ENCODE measurements at places on chromosomes 12 and 14.

GRCh38 chr12:114670291-114670980 lies 13.5 kb downstream of the TBX3 start:
- DNase-seq: no peak

DNA sequence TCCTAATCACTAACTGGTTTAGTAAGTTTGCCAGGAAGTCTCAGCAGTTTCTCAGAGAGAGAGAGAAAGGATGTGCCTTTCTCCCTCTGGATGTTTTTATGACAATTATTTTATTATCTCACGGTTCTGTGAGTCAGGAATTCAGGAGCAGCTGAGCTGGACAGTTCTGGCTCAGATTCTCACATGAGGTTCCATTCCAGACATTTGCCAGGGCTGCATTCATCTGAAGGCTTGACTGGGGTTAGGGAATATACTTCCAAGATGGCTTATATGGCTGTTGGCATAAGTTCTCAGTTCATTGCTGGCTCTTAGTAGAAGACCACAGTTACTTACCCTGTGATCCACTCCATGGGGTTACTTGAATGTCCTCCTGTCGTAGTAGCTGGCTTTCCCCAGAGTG lies 101.2 kb upstream of the ATF7IP start:
- no peak for DNase-seq

DNA sequence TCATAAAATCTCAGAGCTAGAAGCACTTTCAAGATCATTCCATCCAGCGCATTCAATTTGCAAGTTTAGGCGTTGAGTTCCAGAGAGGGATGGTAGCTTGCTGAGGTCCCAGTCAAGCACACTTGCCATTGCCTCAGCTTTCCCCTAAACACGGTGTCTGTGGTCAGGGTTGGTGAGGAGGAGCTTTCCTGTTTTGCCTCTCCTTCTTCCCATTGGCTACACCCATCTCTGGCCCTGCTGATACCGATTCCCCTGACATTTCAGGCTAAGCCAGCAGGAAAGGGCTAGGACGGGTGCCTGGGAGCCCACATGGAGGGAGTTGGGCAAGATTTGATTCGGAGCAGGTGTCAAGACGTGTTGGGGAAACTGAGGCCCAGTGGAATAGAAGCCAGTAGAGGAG lies 9.1 kb downstream of the NFATC4 start:
- DNase-seq: no peak

GRCh38 chr12:88420457-88420856 lies 159.8 kb downstream of the KITLG start:
- no peak for DNase-seq

- DNase-seq: no peak
Measured at GRCh38 chr14:61671082-61671481, 24.2 kb upstream of the HIF1A start.

- no peak for DNase-seq
Measured at GRCh38 chr12:109940339-109940923, 40.4 kb downstream of the TCHP start.

- DNase-seq: no peak
Measured at GRCh38 chr12:93946542-93947150, 201.7 kb upstream of the PLXNC1 start.

DNA sequence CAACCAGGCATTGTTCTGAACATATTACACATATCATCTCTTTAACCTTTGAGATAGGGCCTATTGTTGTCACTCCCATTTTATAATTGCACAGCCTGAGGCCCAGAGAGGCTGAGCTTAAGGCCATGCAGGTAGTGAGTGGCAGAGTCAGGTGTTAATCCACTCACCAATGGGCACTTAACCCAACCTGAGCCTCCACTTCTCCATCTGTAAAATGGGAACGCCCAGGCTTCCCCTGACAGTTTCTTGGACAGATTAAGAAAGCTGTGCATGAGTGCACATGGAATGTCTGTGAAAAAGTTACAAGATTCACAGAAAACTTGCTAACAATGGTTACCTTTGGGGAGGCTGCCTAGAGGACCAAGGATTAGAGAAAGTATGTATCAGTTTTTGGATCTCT lies 32.9 kb downstream of the ESRRB start:
- no peak for DNase-seq

- no peak for DNase-seq
Measured at GRCh38 chr14:79665556-79665955, 545.7 kb downstream of the DIO2 start.

DNA sequence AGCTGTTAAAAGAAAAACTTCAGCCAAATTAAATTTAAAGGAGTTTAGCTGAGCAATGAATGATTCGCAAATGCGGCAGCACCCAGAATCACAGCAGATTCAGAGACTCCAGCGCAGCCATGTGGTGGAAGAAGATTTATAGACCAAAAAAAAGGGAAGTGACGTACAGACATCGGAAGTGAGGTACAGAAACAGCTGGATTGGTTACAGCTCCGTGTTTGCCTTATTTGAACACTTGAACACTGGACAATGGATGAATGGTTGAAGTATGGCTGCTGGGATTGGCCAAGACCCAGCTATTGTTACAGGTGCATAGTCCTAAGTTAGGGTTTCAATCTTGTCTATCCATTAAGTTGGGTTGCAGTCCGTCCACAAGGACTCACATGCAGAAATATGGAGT lies 42.6 kb downstream of the GALNT8 start:
- no peak for DNase-seq

GRCh38 chr12:120252071-120252906 lies 13.2 kb downstream of the PXN start:
- DNase-seq: no peak

GRCh38 chr12:81088221-81088620 lies 10.3 kb downstream of the ACSS3 start:
- no peak for DNase-seq

GRCh38 chr12:86683568-86684304 lies 427.5 kb upstream of the MGAT4C start:
- no peak for DNase-seq

GRCh38 chr14:92938235-92938875 lies 15.4 kb downstream of the CHGA start:
- DNase-seq: no peak

GRCh38 chr12:11649413-11650285 lies at the start of gene ETV6:
Gene ETV6, plus strand, starts transcription at chr12:11649674. Its CDS starts 454 bp downstream, at chr12:11650128.
- DNase-seq: peak; percentile 60

DNA sequence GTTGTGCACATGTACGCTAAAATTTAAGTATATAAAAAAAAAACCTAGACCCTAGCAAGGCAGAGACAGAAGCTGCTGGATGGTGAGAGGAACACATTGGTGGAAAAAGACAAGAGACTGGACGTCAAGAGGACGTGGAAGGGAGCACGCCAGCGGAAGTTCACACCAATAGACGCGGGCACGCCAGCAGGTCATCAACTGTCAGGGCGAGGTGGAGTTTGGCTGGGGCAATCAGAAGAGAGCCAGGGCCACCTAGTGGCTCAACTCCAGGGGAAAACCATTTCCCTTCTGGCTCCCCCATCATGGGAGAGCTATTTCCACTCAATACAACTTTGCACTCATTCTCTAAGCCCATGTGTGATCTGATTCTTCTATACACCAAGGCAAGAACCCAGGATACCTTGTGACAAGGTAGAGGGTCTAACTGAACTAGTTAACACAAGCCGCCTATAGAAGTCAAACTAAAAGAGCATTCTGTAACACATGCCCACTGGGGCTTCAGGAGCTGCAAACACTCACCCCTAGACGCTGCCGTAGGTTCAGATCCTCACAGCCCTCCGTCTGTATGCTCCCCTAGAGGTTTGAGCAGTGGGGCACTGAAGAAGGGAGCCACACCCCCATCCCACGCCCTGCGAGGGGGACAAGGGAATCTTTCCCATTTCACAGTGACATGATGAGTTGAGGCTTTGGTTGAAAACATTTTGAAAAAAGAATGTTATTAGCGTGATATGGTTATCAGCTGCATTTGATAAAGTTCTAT lies 702.7 kb downstream of the TMTC2 start:
- DNase-seq: no peak

DNA sequence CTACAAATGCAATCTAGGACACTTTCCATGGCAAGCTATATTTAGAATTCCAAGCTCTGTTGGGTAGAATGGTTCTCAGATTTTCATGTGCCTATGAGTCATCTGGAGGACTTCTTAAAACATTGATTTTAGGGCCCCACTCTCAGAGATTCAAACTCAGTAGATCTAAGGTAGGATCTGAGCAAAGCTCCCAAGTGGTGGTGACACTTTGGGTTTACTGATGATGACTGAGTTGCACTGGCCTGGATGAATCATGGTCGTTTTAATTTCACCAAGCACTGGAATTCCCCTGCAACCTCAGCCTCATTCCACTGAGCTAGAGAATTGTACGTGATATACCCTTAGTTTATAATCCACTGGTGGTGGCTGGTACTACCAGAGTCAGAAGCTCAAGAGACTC lies 86.5 kb downstream of the PPM1H start:
- no peak for DNase-seq

DNA sequence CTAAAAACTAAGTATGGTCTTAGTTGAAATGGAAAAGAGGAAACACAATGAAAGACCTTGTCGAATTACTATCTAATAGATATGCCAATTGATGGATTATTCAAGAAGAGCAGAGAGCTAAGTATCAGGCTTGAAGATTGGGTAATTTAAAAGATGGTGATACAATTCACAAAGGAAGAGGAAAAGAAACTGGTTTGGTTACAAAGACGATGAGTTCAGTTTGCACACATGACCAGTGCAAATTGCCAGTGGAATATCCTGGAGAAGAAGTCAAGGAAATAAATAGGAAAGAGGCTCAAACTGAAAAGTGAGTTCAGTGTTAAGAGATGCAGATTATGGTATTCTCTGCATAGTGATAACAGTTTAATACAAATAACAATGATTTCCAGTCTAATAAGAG lies 2.5 kb upstream of the RAP1B start:
- no peak for DNase-seq

- no peak for DNase-seq
Measured at GRCh38 chr12:102685841-102686240, 205.5 kb upstream of the IGF1 start.

DNA sequence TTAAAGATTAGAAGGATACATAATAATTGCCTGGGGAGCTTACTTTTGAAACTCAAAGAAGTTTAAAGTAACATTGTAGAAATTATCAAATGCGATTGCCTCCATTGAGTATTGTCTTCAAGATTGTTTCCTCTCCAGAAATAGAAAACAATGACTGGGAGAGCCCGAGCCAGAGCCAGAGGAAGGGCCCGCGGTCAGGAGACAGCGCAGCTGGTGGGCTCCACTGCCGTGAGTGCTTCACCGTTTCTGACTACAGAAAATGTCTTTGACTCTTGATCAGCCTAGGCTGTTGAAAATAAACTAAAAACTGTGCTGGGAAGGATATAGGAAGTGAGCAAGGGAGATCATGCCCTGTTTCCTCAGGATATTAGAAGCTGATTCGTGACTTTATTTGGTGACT lies 4.8 kb downstream of the PIWIL1 start:
- DNase-seq: no peak

GRCh38 chr14:68020493-68020892 lies 200.9 kb downstream of the RAD51B start:
- no peak for DNase-seq

GRCh38 chr12:113134521-113134951 lies 1.0 kb downstream of the RASAL1 start:
- no peak for DNase-seq

GRCh38 chr12:104569346-104570173 lies 112.8 kb downstream of the CHST11 start:
- DNase-seq: no peak

DNA sequence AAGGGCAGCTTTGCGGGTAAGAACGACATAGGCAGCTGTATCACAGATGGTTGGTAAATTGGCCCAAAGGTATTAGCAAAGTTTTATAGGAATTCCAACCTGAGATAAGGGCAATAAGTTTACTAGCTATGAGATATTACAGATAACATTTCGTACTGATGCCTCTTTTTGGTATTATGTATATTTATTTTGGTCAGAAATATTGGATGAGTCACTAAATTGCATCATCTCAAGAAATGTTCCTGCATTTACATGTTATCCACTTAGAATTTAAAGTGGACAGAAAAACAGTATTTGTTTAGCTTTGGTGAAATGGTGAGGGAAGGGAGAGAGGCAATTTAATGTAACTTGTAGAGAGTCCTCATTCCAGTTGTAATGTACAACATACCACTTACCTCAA lies 65.1 kb upstream of the PZP start:
- DNase-seq: no peak

DNA sequence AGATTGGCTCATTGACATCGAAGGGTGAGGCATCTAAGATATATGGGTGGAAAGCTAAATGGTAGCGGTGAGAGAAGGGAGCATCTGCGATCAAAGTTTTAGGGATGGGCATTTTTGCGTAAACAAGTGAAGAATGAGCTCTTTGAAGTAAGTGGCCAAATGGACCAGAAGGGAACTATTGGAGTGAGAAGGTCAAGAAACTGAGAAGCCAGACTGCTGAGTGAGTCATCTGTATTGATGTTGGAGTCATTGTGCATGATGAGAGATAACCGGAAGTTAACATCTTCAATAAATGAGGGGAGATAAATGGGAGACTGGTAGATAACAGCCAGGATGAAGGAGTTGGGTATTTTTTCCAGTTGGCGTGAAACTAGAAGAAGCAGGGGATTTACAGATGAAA lies 271.9 kb upstream of the PDE3A start:
- DNase-seq: no peak

DNA sequence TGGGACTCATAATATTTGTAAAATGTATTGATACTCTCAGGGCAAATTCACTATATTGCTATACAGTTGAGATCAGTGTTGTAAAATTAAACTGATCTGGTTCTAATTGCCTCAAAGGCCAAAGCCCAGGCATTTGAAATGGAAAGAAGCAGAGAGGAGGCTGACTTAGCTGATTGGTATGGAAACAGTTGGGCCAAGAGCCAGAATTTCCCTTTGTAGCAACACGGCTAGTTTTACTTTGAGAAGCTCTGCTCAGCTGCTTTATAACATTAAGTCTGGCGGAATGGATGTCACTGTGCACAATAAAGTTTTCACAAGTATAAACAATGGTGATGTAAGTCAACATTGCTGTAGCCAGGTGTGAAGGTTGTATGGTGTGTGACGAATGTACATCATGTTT lies 186.4 kb downstream of the MSRB3 start:
- DNase-seq: no peak

GRCh38 chr12:115824936-115825602 lies 452.4 kb downstream of the MED13L start:
- DNase-seq: no peak

DNA sequence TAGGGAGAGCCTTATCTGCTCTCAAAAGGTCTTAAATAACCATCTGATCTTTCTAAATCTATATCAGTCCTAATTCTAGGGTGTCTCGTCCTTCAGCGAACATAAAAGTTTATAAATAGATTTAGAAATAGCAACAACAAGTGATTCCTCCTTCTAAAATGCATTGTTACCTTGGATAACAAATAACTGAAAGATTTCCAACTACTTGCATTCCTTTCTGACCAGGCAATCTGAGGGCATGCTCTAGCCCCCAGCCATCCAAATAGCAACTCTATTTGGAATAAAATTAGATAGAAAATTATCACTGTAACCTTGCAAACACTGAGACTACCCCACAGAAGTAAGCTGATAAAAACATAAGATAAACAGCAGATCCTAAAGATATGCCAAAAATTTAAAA lies 21.8 kb upstream of the KRR1 start:
- no peak for DNase-seq

DNA sequence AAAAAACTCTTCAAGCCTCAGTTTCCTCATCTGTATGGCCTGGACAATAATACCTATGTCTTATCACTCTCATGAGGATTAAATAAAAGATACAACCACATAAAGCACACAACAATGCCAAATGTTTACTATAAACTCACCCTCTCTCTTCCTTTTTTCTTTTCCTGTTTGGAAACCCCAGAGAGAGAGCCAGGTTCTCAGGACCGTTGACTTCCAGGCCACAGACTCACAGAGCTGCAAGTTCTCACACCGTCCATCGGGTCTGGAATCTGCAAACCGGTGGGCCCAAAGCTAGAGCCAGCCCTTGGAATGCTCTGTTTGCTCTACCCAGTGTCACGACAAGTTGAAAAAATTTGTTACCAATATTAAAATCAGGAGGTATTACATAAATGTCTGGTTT lies 4.6 kb upstream of the CD4 start:
- no peak for DNase-seq
